ENCODE measurements at places on chromosomes 4 and X.

- no peak for DNase-seq
These were observed 118.5 kb downstream of the PLS3 start for GRCh38 chrX:115679460-115679859.

- DNase-seq, result no peak
These were observed 70.8 kb upstream of the HHIP start for GRCh38 chr4:144575181-144575580.

DNA sequence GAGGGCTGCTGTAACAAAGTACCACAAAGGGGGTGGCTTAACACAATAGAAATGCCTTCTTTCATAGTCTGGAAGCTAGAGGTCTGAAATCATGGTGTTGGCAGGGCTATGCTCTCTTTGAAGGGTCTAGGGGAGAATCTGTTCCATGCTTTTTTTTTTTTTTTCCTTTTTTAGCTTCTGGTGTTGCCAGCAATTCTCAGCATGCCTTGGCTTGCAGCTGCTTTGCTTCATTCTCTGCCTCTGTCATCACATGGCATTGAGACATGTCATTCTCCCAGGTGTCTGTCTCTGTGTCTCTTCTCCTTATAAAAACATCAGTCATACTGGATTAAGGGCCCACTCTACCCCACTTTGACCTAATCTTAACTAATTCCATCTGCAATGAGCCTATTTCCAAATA is 78.6 kb upstream of the BOD1L1 start:
- no peak for DNase-seq

- peak; percentile 6 for DNase-seq
These were observed 46.7 kb downstream of the C4orf46 start for GRCh38 chr4:158624889-158625478.

DNA sequence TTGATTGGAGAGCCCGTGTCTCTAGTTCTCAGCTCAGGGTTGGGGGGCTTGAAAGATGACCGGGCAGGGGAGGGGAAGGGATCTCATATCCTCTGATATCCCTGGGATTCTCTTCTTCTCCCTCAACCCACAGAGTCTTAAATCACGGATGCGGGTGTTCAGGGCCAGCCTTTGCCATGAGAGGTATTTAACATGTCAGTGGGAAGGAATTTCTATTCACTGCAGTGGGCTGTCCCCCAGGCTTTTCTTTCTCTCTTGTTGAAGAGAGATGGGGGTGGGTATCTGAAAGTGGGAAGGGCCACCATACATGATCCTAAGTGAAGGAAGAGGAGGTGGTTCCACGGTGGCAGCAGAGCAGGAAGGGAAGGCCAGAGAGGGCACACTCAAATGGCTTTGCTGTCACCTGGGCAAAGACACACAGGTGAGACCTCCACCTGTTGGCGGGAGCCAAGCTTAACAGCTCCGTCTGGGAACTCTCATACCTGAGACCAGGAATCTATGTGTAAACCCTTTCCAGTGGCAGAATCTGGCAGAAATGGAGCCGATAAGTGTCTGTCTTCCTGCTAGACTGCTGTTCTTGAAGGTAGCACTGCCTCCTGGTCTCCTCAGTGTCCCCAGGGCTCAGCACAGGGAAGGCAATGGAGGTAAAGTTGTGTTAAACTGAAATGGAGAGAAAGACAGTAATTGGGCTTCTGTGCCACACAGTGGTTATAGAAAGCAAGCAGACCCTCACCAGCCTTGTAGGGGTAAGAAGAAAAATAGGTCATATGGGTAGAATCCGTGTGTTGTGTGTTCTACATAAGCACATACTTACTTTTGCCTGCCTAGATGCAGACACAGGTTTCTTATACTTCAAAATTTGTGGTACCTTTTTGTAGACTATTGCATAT is 49.4 kb downstream of the RHOH start:
- DNase-seq, result no peak

DNA sequence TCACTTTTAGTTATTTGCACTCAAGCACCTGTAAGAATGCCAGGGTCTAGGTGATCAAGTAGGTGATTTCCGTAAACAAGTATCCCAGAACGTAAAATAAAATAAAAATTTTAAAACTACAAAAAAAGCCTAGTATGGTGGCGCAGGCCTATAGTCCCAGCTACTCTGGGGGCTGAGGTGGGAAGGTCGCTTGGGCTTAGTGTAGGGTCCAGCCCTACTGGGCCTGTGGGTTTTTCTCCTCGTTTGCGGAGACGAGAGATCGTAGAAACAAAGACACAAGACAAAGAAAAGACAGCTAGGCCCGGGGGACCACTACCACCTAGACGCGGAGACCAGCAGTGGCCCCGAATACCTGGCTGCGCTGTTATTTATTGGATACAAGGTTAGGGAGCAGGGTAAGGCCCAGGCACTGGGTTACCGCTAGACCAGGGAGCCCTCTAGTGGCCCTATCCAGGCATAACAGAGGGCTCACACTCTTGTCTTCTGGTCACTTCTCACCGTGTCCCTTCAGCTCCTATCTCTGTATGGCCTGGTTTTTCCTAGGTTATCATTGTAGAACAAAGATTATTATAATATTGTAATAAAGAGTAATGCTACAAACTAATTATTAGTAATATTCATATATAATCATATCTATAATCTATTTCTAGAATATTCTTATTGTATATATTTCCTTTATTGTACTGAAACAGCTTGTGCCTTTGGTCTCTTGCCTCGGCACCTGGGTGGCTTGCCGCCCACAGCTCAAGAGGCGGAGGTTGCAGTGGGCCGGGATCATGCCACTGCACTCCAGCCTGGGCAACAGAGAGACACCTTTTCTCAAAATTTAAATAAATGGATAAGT is 38.4 kb downstream of the SAGE1 start:
- no peak for DNase-seq

Data from NCI-H2029 treated with DMSO at 0.1 percent for 48 hours (cell line).